ENCODE measurements at places on chromosomes 2 and 18.
A peak's percentile ranks its signal among the peaks of the same experiment; 100 is the strongest.

DNA sequence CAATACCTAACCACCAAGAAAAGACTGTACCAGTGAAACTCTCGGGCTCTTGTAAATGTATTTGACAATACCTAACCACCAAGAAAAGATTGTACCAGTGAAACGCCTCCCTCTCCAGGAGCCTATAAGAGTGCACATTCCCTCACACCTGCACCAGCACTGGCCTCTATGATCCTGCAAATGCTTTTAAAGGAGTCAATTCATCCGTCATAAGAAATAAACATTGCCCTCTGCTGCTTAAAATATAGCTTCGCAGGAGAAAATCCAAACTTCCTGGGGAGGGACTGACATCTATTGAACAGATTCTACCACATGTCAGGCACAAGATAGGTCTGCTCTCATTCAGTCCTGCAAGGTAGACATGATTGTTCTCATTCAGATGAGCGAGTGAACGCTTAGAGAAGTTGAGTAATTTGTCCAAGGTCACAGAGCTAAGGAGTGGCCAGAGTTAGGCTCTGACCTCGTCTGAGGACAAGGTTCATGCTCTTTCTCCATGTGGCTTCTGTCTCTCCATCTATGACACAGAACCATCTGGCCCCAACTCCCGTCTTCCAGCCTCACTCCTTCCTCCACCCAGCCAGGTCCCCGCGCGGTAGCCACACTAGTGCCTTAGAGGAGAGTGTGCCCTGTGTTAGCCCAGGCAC lies 38.7 kb downstream of the MCFD2 start:
- no peak for DNase-seq

DNA sequence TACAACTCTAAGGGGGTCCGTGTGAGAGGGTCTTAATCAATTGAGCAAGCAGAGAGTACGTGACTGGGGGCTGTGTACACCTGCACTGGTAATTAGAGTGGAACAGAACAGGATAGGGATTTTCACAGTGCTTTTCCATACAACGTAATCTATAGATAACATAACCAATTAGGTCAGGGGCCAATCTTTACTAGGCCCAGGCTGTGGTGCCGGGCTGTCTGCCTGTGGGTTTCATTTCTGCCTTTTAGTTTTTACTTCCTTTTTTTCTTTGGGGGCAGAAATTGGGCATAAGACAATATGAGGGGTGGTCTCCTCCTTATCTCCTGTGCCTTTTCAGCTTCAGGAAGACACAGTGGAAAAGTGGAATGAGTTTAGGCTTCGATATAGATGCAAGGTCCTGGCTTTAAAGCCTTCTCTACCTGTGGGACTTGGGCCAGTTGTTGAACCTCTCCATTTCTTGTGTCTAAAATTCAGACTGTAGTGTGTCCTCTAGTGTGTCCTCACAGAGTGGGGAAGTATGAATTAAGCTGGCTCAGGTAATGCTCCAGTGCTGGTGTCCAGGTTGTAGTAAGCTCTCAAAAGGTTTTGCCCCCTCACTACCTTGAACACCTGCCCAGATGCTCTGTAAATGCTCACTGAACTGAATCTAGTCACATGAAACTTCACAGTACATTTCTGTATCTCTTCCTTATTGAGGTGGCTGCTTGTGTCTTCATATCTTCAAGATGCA lies 422.8 kb downstream of the SETBP1 start:
- peak; percentile 15 for DNase-seq

DNA sequence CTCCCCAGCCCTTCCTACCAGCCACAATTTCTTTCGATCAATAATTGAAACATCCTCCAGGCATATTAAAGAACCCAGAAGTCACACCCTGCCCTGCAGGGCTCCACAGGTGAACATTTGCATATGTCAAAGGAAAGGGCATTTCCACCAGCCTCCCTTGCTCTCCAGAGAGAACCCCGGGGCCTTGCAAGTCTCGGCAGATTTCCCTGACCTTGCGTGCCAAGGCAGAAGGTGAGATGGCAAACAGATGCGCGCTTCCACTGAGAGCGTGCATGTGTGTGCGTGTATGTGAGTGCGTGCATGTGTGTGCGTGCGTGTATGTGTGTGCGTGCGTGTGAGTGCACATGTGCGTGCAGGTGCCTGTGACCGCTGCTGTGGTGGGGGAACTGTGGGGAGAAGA lies 120.3 kb downstream of the INO80D start:
- DNase-seq, result no peak

DNA sequence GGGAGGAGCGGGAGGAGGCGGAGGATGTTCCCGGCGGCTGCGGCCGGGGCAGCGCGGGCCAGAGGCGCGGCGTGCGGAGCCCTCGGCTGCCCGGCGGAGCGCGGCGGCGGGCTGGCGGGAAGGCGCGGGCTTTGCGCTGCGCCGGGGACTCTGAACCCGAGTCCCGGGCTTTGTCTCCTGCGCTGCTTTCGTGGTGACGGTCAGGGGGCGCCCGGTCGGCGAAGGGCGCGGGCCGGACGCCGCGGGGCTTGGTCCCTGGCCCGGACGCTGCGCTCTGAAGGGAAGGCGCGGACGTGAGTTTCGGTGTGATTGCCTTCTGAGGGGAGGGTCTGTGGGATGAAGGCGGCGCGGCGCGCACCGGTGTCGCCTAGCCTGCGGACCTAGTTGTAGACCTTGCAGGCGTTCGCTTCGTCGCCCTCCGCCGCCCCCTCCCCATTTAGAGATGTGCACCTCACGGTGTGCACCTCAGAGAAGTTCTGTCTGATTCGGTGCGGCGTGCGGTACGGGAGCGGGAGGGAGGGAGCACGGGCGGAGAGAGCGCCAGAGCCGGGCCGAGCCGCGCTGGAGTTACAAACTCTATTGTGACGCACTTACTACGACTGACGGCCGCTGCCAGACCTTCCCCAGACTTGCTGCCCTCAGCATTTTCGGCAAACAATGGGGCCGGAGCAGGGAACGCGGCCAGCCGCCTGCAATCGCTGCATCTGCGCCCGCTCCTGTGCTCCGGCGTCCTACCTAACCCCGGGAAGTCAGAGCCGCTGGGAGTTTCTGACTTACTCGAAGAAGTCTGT lies 2.1 kb downstream of the BCL2L11 start:
- no peak for DNase-seq

GRCh38 chr2:149000158-149000938 lies 38.2 kb upstream of the LYPD6B start:
- DNase-seq, result no peak

- DNase-seq, result no peak
These were observed 19.1 kb downstream of the MAPRE2 start for GRCh38 chr18:35060122-35060815.

- no peak for DNase-seq
These were observed 11.7 kb upstream of the SEMA4C start for GRCh38 chr2:96881349-96882195.

- DNase-seq, result no peak
These were observed 230.2 kb downstream of the ATAD2B start for GRCh38 chr2:23696752-23697045.

DNA sequence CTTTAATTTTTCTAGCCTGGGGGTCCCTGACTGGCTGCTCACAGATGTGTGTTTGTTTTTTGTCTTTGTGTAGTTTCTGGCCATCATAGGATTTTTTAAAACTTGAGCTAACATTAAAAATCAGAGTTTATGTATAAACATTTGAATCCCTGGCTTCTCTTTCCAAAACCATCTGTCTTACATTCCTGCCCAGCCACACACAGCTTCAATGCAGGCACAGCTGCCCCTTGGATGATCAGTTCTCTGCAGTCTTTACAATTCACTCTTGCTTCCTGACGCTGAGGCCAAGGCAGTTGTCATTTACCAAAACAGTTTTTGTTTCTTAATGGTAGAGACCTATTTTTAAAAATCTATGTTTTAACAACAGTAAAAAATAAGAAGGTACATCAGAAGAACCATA lies 169.2 kb upstream of the LRRTM1 start:
- no peak for DNase-seq

DNA sequence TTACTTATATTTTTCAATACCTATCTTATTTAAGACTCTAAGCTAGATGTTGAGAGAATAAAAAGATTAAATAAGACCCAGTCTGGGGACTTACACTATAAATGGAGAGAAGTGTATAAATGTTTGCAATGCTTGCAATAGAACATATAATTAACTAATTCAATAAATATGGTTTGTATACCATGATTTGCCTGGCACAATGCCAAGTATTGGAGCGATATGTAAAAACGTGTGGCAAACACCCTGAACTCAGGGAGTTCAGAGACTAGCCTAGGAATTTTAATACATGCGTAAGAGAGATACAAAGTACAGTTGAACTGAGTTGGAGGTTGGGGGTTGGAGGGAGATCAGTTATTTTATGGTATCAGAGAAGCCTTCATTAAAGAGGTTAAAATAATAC lies 251.8 kb upstream of the DDX18 start:
- DNase-seq, result no peak

GRCh38 chr18:77131100-77131651 lies 1.4 kb downstream of the MBP start:
- DNase-seq, result peak; percentile 47
